ENCODE measurements at places on chromosomes 6 and 20.
A peak's percentile ranks its signal among the peaks of the same experiment; 100 is the strongest.

DNA sequence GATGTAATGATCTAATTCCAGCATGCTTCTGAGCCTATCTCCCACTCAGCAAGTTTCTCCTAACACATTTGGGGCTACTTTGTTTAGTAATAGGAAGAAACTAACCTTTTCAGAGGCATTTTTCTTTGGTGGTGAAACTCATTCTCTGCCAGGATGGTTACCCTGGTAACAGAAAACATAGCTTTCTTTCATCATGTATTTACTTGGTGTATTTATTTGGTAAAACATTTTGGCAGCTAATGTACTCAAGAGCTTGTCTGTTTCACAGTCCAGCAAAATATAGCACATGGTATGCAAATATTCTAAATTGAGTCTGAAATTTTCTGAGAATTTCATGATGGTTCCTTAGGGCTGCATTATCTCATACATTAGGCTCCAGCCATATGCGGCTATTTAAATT is 100.0 kb downstream of the SLC35B3 start:
- DNase-seq, result no peak

DNA sequence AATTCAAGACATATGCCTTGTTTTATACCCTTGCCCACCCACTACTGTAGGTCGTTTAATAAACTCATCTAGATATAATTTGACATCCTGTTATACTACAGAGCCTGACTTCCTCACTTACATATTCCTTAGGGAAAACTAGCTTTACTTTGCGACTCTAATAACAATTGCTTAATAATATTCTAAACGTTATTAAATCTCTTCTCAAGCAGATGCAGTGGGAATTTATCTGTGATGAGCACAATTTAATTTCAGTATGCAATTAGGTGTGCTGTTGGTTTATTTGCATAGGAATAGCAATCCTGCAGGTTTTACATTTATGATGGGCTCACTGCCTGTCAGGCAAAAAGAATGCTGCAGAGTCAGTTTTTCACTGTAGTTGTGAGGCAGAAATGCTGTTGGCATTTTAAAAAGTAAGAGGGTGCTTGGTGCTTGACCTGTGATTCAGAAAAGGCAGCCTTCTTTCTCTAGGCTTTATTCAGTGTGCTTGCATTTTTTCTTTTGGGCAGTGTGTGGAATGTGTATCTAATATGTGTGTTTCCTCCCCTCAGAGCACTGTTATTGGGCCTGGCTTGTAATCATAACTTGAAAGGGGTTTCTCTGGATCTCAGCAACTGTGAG is 152.3 kb upstream of the SCGN start:
- no peak for DNase-seq

GRCh38 chr20:2337142-2337541 is 41.3 kb downstream of the TGM3 start:
- no peak for DNase-seq

GRCh38 chr6:118761645-118762044 is 110.3 kb upstream of the CEP85L start:
- no peak for DNase-seq

- peak; percentile 76 for DNase-seq
These were observed 67.6 kb downstream of the FYN start for GRCh38 chr6:111805511-111806164.

DNA sequence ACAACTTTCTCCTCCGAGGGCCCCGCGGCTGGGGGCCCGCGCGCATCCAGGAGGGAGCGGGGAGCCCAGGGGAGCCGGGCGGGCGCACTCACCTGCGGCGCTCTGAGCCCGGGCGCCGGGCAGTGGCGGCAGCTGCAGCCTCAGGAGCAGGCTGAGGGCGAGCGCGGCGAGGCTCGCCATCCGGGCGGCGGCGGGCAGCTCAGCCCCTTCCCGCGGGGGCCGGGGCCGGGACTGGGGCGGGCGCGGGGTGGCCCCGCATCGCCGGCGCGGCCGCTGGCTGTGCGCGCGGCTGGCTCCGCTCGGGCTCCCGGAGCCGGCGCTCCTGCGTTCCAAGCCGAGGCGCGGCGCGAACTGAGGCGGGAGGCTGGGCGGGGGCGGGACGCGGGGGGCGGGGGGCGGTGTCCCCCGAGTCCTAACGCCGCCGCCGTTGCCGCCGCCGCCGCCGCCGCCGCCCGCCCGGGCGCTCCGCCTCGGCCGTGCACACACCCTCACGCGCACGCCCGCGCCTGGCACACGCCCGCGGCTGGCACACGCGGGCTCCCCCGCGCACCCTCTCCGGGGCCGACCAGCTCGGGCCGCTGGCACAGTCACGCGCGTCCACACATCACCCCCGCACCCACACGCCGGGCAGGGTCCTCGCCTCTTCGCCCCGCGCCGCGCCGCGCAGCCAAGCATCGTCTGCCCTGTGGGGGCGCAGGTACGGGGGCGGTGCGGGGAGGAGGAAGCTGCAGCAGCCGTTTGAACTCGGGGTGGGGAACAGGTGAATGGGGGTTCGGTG is at the start of gene PTPRT:
Gene PTPRT, minus strand, starts transcription at position 353 of the 778 bp plus-strand sequence. Its CDS starts 173 bp downstream, at position 180.
- no peak for DNase-seq

DNA sequence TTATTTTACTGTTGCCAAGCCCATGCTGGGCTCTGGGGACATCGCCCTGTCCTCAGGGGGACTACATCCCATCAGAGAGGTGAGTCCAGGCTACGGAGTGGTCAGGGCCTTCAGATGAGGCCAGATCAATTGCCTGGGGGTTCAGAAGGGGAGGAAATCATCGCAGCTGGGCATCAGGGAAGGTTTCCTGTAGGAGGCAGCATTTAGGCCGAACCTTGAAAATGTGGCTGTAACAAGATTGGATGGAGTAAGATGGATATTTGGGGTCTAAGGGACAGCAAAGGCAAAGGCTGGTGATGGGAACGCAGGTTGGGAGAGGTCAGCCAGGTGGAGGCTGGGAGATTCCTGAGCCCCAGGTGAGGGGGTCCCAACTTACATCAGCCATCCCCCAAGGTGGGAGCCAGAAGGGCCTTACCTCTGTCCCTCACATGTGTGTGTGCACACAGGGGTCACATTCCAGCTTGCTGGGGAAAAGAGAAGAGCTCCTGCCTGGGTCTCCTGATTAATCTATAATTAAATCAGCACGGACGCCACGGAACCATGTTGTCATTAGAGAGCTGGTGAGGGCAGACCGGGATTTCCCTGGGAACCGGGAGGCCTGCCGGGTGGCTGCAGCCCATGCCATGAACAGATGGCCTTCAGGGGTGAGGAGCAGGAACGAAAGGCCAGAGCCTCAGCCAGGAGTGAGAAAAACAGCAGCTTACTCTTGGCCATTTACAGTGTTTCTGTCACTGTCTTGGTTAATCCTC is 30.5 kb upstream of the DLGAP4 start:
- no peak for DNase-seq

GRCh38 chr20:61771805-61772350 is 293.8 kb downstream of the TAF4 start:
- no peak for DNase-seq

DNA sequence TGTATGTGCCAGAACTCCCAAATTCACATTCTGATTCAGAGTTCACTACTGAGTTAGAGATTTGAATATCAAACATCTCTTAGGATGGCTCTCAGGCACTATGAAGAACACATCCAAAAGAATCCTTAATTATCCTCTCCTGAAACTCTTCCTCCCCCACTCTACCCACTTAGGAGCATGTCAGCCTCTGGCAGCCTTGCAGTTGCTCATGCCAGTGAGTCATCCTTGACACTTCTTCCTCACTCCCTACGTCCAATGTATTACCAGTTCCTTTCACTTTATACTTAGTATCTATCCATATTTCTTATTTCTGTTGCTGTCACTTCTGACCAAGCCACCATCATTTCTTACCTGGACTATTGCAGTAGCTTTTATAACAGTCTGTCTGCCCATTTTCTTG is 192.0 kb upstream of the IMPG1 start:
- no peak for DNase-seq

GRCh38 chr6:24252280-24252679 is 105.6 kb downstream of the DCDC2 start:
- DNase-seq, result no peak

- DNase-seq, result no peak
These were observed 531.2 kb downstream of the TFAP2B start for GRCh38 chr6:51349857-51350256.

All from stimulated activated CD4-positive, alpha-beta T cell treated with anti-CD3 and anti-CD28 coated beads, Interleukin-4, amount 100 ng/mL, for 24 hours (primary cell).